ENCODE measurements at places on chromosomes 13 and 19.

GRCh38 chr19:10881403-10882107 is 10.2 kb downstream of the CARM1 start:
- no peak for DNase-seq

DNA sequence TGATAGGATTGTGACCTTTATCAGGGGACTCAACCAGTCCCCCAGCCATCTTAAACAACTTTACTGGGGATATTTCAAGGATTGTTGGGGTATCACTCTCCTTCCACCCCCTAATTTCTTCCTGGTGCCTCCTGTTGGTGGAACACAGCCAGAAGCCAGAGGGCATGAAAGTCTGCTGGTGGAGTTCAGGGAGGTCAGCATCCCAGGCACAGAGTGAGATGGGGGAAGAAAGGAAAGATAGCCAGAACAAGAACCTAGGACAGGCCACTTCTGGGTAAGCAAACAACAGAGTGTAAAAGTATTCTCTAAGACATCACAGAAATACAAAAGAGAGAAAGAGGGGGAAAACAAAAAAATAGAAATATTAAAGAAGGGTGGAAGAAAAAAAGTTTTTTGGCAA is 101.8 kb downstream of the SPRY2 start:
- no peak for DNase-seq

- no peak for DNase-seq
Measured at GRCh38 chr13:91813253-91813652, 414.8 kb downstream of the GPC5 start.

DNA sequence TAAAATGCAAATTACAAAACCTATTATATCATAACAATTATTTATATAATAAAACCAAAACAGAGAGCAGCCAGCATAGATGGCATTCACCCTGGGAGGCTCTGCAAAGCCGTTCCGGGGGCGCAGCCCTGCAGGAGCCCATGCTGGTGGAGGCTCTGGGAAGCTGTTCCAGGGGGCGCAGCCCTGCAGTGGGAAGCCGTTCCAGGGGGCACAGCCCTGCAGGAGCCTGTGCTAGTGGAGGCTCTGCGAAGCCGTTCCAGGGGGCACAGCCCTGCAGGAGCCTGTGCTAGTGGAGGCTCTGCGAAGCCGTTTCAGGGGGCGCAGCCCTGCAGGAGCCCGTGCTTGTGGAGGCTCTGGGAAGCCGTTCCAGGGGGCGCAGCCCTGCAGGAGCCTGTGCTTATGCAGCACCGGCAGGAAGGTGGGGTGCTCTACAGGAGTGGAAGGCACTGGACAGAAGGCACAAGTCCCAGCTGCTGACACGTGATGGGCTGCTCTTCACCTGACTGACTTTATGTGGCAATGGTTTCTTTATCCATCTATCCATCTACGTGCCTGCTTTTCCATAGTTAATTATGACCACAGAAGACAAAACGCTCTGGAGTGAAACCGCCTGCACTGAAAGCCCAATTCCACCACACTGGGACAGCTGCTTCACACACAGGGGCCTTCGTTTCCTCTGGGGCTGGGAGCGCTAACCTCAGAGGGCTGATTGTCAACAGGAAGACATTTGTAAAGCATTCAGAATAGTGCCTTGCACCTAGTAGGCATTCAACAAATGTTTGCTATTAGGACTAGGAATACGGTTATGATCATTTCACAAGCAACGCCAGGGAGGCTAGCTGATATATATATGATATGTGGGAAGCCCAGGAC is 23.7 kb downstream of the PCID2 start:
- DNase-seq = no peak

DNA sequence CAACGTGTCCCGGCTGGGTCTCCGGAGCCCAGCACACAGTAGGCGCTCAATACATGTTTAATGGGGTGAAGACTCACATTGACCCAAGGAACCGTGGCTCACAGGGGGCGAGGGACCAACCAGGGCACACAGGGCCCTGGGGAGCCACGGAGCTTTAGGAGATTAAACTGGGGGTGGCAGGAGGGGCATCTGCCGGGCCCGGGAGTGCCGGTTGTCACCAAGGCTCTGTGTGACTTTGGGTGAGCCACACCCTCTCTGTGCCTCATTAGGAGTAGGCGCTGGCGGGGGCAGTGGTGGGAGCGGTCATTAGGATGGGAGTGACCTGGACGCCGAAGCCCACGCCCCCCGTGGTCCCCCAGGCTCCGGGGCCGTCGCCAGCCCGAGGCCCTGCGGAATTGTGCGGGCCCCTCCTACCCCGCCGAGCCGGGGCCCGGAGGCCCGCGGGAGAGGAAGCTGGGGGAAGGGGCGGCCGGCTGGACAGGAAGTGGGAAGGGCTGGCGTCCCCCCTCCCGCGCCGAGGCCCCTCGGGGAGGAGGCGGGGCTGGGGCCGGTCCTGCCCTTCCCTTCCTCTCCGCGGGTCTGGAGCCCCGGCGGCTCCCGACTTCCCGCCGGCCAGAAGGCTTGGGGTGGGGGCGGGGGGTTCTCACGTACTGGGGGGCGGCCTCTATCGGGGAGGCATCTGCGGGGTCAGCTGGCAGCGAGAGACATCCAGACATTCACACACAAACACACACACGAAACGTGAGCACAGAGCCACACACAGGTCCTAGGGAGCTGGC is 1.8 kb upstream of the SSBP4 start:
- DNase-seq = no peak

DNA sequence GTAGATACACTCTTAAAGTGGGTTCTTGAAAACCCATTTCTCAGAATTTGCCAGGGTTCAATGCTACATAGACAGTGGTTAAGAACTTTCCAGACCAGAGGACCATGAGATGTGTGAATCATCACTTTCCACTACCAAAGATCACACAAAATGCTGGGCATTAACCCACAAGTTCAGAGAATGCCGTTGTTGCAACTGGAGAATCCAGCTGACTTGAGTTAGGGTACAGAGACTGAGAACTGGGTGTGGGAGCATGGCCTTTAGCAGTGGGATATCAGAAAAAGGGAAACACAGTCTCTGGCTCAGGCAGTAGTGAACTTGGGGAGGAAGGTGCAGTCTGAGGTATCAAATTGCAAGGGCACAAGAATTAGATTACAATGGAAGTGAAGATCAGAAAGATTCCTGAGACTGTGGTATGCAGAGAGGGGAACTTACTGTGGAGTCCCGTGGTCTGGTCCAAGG is 51.5 kb upstream of the WDFY2 start:
- DNase-seq = no peak

GRCh38 chr19:46495786-46496099 is at the start of gene PNMA8B:
PNMA8B (minus strand) TSS chr19:46495867; CDS start chr19:46495465, 402 bp downstream.
- DNase-seq = no peak

GRCh38 chr13:65856431-65856830 is 1373.7 kb downstream of the PCDH9 start:
- DNase-seq = no peak

- DNase-seq = no peak
Measured at GRCh38 chr13:42380420-42381164, 108.6 kb downstream of the AKAP11 start.

- DNase-seq = no peak
Measured at GRCh38 chr19:45168767-45169351, 8.1 kb upstream of the NKPD1 start.

GRCh38 chr19:56310462-56310861 is 4.2 kb downstream of the ZSCAN5A start:
- no peak for DNase-seq

GRCh38 chr13:24563087-24563486 is 50.5 kb upstream of the PARP4 start:
- no peak for DNase-seq

DNA sequence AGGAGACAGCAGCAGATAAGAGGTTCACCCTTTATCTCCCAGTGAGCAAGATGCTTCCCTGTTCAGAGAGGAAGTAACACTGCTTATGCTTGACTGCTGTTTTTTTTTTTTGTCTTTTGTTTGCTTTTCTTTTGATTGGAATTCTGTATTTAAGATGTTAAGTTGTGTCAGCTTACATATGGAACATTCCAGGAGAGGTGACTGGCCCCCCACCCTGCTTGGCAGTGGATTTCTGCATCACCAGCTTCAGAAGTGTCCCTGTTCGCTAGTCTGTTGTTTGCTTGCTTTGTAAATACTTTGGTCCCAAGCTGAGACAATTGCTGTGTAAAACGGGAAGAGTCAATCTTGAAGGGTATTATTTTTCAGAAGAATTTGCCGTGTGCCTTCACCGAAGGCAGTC is 43.0 kb downstream of the IFT88 start:
- no peak for DNase-seq

DNA sequence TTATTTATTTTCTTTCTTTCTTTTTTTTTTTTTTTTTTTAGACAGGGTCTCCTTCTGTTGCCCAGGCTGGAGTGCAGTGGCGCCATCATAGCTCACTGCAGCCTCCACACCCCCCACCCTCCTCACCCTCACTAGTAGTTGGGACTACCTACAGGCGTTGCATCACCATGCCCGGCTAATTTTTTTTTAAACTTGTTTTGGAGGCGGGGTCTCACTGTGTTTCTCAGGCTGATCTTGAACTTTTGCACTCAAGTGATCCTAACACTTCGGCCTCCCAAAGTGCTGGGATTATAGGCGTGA is 33.6 kb downstream of the GJA3 start:
- no peak for DNase-seq

DNA sequence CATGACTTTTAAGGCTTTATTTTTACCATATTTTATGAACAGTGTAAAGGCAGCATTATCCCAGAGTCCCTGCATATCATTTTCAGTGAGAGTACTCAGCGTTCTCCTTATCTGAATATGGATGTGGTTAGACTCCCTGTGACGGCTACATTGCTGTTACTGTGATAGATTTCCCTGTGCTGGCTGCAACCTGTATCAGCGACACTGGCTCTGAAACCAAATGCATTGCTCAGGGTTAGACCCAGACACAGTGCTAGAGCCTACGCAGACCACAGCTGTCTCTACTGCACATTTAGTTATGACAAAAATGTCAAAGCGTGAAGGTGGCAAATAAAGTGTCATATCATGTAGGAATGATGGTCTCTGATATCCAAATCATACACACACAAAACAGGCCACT is 138.0 kb downstream of the ENOX1 start:
- no peak for DNase-seq

DNA sequence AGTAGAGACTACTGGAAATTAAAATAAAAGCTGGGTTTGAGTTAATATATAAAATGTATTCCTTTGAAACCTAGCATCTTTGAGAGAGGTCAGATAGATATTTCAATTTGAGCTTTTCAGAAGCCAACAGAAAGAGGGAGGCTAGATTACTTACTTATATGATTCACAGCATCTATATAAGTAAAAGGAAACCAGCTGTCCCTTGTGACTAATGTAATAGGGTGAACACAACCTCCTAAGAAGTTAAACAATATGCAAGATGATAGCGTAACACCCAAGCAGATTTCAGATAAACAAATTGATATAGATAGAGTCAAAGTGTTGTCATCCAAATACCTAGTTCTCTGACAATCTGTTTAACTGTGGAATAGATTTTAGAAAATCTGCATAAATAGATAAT is 393.5 kb upstream of the GPC6 start:
- DNase-seq = no peak

GRCh38 chr19:52566588-52566987 is 3.5 kb upstream of the ZNF701 start:
- DNase-seq = no peak

GRCh38 chr19:37114001-37114400 is 35.8 kb downstream of the ZNF420 start:
- no peak for DNase-seq
